Naive thymus-derived CD4-positive, alpha-beta T cell (primary cell): ENCODE measurements at places on chromosomes 1 and 21. TPM values are rescaled to one million over a fixed set of nuclear protein-coding genes. Genes with fewer than 3 reads are reported as not detected.

The SPATA21 gene
- polyA plus RNA-seq = not detected

DNA sequence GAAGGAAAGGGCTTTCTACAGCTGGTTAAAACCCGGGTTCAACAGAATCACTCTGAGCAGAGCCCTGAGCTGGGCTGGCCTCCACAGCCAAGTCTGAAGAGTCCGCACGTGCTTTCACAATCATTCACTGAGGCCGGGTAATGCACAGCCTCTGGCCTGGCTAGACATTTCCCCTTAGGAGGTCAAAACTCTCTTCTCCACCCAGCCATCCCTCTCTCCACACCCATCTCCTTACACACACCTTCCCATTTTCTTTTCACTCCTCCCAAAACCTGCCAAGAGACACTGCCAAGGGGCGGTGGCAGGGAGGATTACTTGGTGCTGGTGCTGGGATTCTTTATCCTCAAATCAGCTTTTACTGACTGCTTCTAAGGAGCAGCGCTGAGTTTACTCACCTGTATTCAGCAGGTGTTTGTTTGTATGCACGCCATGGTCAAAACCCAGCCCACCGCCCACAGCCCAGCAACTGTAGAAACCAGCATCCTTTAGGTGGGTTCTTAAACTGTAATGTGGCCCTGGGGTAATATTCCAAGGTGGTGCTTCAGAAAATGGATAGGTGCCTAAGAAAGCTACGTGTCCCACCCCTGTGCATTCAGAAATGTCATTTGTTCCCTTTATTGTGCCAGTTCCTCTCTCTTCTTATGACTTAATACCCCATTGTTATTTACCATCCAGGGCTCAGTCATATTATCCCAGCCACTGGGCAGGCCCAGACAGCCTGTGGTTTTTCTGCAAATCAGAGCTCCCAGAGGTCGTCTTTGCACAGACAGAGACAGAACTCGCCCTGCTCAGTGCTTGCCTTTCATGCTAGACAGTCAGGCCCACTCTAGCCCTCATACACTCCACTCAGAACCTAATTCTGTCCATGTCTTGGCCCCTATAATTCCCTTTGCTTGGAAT is 80.2 kb downstream of the ADSS2 start:
- no peaks in the 10 kb centered on the region for H3K27me3 ChIP-seq
- H3K36me3 ChIP-seq = no peaks in the 10 kb centered on the region
- H3K4me1 ChIP-seq = no peaks in the 10 kb centered on the region
- no peak overlapping the region for H3K27ac ChIP-seq

DNA sequence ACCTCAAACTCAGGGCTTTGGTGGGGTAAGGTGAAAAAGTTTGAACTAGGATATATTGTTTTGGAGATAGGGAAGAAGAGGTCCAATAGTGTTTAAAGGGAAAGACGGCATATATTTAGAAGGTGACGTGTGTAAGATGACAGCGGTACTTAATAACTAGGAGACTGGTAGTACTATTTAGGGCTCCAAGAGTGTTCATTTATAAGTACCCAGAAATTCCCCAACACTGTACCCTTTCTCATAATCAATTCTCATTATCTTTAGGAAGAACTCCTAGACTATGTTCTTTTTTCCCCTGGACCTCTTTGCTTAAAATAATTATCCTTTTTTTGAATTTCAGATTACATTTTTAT is 1.5 kb downstream of the LYPLAL1 start:
- no peak overlapping the region for H3K27ac ChIP-seq
- peak overlapping the region; percentile 84 for H3K4me3 ChIP-seq
- DNase-seq = no peak
- peaks cover 18% of the 10 kb centered on the region for H3K4me1 ChIP-seq

- peak overlapping the region; percentile 68 for H3K4me3 ChIP-seq
- no peaks in the 10 kb centered on the region for H3K36me3 ChIP-seq
- H3K27ac ChIP-seq = no peak overlapping the region
Measured at GRCh38 chr1:116911188-116911553, 1.5 kb downstream of the PTGFRN start.

GRCh38 chr1:110035236-110035752 is 870 bp downstream of the STRIP1 start:
- peaks cover 5% of the 10 kb centered on the region for H3K36me3 ChIP-seq
- DNase-seq = no peak
- peak overlapping the region; percentile 48 for H3K4me3 ChIP-seq
- peaks cover 25% of the 10 kb centered on the region for H3K4me1 ChIP-seq

DNA sequence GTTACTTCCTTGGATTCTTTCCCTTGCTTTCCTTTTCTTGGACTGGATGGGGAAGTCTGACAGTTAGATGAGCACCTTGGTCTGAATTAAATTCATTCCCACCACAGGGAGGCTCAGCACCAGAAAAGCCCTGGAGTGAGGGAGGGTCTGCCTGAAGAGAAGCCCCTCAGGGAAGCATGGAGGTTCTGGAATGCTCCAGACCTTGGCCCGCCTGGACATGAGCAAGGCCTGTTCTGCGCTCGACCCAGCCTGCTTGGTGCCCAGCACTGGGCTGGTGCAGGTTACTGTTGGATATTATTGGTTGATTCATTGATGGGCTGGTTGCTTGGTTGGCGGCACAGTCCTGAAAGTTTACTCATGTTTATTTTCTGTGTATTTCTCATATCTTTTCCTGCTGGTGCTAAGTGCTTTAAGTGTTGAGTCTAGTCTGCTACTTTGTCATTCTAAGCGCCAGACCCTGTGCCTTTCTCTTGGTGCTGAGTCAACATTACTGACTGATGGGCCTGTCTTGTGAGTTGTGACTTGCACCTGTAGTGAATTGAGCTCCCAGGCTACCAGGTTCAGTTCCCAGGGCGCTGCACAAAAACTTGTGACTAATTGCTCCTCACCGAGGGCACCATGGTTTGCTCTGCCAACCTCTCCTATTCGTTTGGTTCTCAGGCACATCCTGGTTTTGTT is 538.5 kb downstream of the KIF26B start:
- DNase-seq = no peak
- H3K4me3 ChIP-seq = no peak overlapping the region
- no peaks in the 10 kb centered on the region for H3K36me3 ChIP-seq
- no peaks in the 10 kb centered on the region for H3K27me3 ChIP-seq
- no peaks in the 10 kb centered on the region for H3K4me1 ChIP-seq

DNA sequence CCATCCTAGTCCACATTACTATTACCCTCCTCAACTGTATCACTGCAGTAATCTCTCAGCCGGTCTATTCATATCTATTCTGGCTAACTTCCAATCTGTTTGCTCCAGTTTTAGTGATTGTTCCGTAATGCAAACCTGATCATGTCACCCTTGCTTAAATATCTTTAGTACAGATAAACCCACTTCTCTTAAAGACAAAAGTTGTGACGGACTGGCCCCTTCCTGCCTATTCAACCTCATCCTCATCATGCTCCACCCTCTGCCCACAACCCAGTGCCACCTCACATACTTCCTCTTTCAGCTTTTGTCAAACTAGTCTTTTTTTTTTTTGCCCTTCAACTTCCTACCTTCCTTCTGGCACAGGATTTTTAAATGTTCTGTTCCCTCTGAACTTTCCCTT is 2.8 kb upstream of the C1orf162 start:
- H3K4me3 ChIP-seq = peak overlapping the region; percentile 37
- peak overlapping the region; percentile 68 for H3K27ac ChIP-seq
- H3K36me3 ChIP-seq = no peaks in the 10 kb centered on the region
- no peaks in the 10 kb centered on the region for H3K27me3 ChIP-seq

The LRRN2 gene
- not detected for polyA plus RNA-seq

DNA sequence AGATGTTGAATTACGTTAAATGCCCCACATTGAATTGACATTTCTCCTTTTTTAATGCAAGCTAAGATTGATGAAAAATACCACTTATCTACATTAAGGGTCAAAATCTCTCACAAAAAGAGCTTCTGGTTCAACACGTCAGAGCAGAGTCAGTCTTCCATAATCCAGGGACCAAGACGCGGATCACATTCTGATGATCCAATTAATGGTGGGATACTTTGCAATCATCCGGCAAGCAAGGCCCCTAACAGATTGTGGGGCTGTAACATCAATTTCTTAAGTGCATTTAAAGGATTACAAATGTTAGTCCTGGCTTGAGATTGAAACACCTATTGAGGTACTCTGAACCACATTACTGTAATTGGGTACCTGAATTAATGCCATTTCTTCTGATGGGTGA is 120.2 kb upstream of the ESRRG start:
- H3K27ac ChIP-seq = no peak overlapping the region
- no peak overlapping the region for H3K4me3 ChIP-seq
- no peaks in the 10 kb centered on the region for H3K4me1 ChIP-seq
- H3K36me3 ChIP-seq = no peaks in the 10 kb centered on the region

GRCh38 chr1:18408656-18409370 is 71.9 kb upstream of the KLHDC7A start:
- DNase-seq = no peak
- H3K4me3 ChIP-seq = no peak overlapping the region
- H3K27me3 ChIP-seq = no peaks in the 10 kb centered on the region
- no peak overlapping the region for H3K27ac ChIP-seq
- H3K4me1 ChIP-seq = no peaks in the 10 kb centered on the region
- H3K36me3 ChIP-seq = no peaks in the 10 kb centered on the region

The FAM131C gene
- polyA plus RNA-seq = not detected

DNA sequence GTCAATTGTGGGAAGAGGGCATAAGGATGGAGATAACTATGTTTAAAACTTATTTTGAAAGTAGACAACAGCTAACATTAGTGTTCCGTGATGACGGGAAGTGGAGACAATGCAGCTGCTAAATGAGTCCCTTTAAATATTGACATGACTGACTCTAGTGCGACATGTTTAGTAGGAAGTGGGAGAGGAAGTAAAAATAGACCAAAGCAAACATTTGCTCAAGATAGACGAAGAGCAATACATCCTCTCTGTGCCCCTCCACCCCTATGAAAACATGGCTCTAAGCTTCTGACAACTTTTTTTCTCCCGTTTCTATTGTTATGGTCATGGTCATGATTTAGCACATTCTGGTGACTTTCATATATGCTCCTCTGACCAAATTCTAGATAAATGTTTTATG is 60.0 kb upstream of the HMCN1 start:
- no peaks in the 10 kb centered on the region for H3K27me3 ChIP-seq
- H3K4me1 ChIP-seq = peaks cover 28% of the 10 kb centered on the region
- no peak for DNase-seq
- H3K27ac ChIP-seq = no peak overlapping the region

- H3K4me1 ChIP-seq = no peaks in the 10 kb centered on the region
- no peaks in the 10 kb centered on the region for H3K36me3 ChIP-seq
- H3K27me3 ChIP-seq = no peaks in the 10 kb centered on the region
- H3K27ac ChIP-seq = no peak overlapping the region
Measured at GRCh38 chr21:46048926-46049889, 48.7 kb upstream of the COL6A2 start.

The NPHS2 gene
- polyA plus RNA-seq = not detected

DNA sequence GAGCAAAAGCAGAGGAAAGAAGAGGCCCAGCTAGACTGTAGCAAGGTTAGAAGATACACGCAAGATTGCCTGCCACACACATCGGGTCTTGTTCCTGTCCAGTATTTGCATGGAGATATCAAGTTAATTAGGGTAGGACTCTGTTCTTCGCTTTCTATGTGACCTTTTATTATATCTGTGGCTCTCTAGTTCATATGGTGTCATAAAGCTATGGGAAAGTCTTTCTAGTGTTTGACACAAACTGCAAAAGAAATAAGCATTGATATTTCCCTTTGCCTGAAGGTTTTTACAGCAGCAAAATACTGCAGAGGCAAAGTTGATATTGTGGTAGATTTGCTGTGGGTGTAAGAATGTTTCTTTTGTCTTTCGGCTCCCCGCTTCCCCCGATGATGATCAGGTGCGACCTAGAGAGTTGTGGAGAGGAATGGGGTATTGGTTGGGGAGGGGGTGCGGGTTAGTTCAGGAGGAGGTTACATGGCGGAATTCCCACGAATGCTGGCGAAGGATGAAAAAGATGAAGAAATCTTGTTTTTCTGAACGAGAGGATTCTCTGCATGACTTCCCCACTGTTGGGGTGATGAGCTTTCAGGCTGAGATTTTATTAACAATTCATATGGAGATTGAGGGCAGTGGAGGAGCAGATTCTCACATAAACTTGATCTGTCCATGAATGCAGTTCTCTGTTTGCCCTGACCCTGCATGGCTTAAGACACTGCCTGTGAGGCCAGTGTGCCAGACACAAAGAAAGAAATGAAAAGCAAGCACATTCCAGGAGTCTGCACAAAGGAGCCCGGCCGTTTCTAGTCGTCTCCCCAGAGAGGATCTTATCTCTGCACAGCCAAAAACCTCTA is 550.2 kb downstream of the USP25 start:
- no peaks in the 10 kb centered on the region for H3K27me3 ChIP-seq
- no peaks in the 10 kb centered on the region for H3K36me3 ChIP-seq
- H3K27ac ChIP-seq = no peak overlapping the region
- no peaks in the 10 kb centered on the region for H3K4me1 ChIP-seq
- no peak for DNase-seq

The TNFSF4 gene
- polyA plus RNA-seq = 0.08 TPM

DNA sequence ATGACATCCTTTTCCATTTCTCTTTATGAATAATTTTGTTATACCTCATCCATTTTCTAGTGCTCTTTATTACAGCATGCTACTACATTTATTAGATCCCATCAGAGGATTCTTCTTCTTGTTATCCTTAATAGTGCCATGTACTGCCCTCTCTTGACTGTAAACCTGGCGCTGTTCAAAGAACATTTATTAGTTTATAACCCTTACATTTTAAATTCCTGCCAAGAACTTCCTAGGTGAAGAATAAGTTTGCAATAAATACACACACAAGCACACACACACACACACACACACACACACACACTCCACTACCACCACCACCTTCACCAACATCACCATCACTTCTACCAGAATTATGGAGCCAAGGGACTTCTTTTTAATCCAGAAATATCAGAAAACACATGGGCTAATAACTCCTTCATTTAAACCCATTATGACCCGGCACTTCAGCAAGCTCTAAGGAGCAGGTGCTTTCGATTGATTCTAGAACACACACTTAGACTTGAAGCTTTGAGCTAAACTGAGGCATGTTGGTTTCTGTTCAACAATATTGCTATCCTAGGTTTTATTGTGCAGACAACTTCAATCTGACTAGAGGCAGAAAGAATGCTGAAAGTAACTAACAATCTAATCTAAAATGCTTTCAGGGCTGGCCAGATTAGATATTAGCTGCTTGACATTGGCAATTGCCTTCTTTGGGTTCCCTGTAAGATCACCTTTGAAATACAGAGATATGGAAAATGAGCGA is 556.8 kb downstream of the LMO4 start:
- no peak for DNase-seq
- no peaks in the 10 kb centered on the region for H3K4me1 ChIP-seq
- H3K36me3 ChIP-seq = no peaks in the 10 kb centered on the region
- H3K27ac ChIP-seq = no peak overlapping the region

GRCh38 chr1:79197421-79197820 is 190.9 kb upstream of the ADGRL4 start:
- no peaks in the 10 kb centered on the region for H3K27me3 ChIP-seq
- H3K4me3 ChIP-seq = no peak overlapping the region
- H3K4me1 ChIP-seq = no peaks in the 10 kb centered on the region
- no peak for DNase-seq
- H3K27ac ChIP-seq = no peak overlapping the region

GRCh38 chr21:29578306-29578705 is 279.6 kb downstream of the BACH1 start:
- H3K27ac ChIP-seq = no peak overlapping the region
- H3K4me1 ChIP-seq = no peaks in the 10 kb centered on the region
- DNase-seq = no peak

GRCh38 chr21:37461479-37461878 is 94.9 kb downstream of the DYRK1A start:
- no peaks in the 10 kb centered on the region for H3K27me3 ChIP-seq
- no peak overlapping the region for H3K4me3 ChIP-seq
- DNase-seq = no peak
- no peaks in the 10 kb centered on the region for H3K36me3 ChIP-seq

- H3K4me3 ChIP-seq = no peak overlapping the region
- DNase-seq = peak; percentile 47
- H3K27ac ChIP-seq = peak overlapping the region; percentile 66
- no peaks in the 10 kb centered on the region for H3K27me3 ChIP-seq
Measured at GRCh38 chr1:100396651-100397050, 44.3 kb downstream of the CDC14A start.

The AKNAD1 gene
- polyA plus RNA-seq = not detected
